GM12892 (cell line): ENCODE measurements at places on chromosomes 4 and X.

- DNase-seq, result no peak
Measured at GRCh38 chr4:120299631-120300030, 233.0 kb upstream of the MAD2L1 start.

- no peak for DNase-seq
Measured at GRCh38 chr4:47462799-47463234, 685 bp downstream of the COMMD8 start.

- DNase-seq, result no peak
Measured at GRCh38 chr4:15736514-15737050, 33.7 kb downstream of the BST1 start.

- DNase-seq, result no peak
Measured at GRCh38 chr4:99968330-99968729, 18.3 kb upstream of the H2AZ1 start.
